GM23338 (cell line): ENCODE measurements at places on chromosomes 11 and 22.

GRCh38 chr22:30243661-30244060 is 2.9 kb downstream of the LIF start:
- DNase-seq, result no peak

- DNase-seq, result peak; percentile 72
These were observed at the start of gene CDC42EP1 for GRCh38 chr22:37559901-37560607. Gene CDC42EP1 (plus strand): TSS chr22:37560480. CDS start chr22:37566350, 5,870 bp downstream.

GRCh38 chr22:48961705-48962104 is 866.0 kb downstream of the BRD1 start:
- no peak for DNase-seq

- peak; percentile 45 for DNase-seq
These were observed 700 bp downstream of the TTC17 start for GRCh38 chr11:43359422-43359818.

GRCh38 chr11:74185285-74185684 is 14.2 kb downstream of the PPME1 start:
- DNase-seq, result no peak

DNA sequence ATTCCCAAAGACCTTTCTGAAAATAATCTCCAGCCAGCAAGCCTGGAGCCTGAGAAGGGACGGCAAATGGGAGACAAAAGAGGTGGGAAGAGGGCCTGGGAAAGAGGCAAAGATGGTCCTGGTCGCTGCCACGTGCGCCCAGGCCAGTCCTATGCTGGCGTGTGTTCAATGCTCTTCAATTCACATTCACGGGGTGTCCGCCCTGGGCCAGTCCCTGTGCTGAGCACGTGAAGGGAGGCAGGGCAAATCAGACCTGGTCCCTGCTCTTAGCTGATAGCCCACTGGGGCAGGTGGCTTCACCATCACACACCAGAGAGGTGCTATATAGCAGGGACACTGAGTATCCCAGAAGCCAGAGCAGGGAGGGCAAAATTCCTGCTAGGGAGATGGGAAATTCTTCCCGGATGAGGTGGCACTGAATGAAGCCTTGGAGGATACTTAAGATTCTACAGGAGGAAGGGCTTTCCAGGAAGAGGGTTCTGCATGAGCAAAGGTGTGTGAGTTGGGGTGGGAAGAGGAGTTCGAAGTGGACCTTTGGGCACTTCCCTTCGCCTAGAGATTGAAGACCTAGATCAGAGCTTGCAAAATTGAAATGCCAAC is 148.2 kb downstream of the CHST1 start:
- no peak for DNase-seq

DNA sequence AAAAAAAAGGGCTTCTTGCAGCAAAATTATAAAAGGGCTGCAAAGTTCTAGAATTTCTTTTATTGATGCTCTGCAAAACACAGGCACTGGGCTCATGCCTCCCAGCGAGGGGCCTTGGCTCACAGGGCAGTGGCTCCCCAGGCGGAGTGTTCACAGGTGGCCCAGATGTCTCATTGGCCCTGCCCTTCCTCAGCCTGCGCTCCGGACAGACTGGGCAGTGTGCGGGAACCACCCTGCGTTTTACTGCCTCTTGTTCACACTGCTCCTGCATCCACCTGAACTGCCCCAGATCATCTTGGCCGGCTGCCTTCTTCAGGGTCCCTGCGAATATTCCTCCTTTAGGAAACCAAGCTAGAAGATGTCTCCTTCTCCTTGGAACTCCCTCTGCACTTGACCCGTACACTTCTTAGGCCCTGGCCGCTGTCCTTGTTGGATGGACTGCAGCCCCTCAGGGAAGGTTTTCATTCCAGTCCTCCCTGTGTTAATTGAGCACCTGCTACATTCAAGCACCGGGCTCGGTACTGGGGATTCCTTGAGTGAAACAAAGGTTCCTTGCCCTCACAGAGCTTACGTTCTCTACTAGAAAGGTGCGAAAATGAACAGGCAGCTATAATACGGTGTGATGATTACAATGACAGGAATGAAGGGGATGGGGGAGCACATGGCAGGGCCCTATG is 4.5 kb downstream of the TUBA8 start:
- no peak for DNase-seq

DNA sequence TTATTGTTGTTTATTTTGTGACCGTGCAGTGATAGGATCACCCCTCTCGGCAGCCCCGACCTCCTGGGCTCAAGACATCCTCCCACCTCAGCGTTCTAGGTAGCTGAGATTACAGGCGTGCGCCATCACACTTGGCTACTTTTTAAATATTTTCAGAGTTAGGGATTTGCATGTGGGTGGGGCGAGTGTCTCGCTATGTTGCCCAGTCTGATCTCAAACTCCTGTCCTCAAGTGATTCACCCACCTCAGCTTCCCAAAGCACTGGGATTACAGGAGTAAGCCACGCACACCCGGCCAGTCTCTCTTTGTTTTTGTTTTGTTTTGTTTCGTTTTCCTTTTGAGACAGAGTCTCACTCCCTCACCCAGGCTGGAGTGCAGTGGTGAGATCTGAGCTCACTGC is 1.2 kb upstream of the INTS5 start:
- no peak for DNase-seq

- DNase-seq, result peak; percentile 93
These were observed 638 bp downstream of the PARVA start for GRCh38 chr11:12377824-12378593.

DNA sequence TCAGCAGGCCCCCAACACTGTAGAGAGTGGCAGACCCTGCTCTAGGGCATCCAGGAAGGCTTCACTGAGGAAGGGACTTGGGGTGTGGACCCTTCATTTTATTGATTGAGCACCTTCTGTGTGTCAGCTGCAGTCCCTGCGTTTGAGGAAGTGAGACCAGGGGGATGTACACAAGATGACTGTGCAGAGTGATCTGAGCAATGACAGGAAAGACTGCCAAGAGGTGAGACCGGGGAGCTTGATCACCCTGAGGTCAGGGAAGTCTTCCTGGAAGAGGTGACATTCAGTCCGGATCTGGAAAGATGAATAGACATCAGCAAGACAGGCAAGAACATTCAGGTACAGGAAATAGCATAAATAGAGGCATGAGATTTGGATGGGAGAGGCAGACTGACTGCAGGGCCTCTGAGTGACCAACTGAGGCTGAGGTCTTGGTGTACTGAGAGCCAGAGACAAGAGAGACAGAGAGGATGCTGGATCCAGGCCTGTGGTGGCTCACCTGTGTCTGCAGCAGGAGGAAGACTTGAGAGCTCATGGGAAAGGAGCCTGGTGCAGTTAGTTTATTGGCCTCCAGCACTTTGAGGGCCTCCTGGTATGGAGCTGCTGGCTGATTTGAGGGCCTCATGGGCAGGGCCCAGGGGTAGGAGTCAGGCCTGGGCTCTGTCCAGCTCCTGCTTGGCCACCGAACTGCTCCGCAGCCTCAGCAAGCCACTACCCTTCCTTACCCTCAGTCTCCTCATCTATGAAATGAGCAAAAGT is 5.2 kb downstream of the DGAT2 start:
- DNase-seq, result no peak

DNA sequence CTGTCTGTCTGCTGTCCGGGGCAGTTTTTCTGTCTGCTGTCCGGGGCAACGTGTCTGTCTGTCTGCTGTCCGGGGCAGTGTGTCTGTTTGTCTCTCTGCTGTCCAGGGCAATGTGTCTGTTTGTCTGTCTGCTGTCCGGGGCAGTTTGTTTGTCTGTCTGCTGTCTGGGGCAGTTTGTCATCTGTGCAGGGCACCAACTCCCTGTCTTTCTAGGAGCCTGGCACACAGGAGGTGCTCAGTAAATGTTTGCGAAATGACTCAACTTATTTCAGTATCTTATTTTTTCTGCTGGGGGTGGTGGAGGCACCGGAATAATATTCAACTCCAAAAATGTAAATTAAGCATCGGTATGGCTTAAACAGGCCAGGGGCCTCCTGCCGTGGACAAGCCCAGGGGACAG is 12.0 kb upstream of the TTLL12 start:
- no peak for DNase-seq

DNA sequence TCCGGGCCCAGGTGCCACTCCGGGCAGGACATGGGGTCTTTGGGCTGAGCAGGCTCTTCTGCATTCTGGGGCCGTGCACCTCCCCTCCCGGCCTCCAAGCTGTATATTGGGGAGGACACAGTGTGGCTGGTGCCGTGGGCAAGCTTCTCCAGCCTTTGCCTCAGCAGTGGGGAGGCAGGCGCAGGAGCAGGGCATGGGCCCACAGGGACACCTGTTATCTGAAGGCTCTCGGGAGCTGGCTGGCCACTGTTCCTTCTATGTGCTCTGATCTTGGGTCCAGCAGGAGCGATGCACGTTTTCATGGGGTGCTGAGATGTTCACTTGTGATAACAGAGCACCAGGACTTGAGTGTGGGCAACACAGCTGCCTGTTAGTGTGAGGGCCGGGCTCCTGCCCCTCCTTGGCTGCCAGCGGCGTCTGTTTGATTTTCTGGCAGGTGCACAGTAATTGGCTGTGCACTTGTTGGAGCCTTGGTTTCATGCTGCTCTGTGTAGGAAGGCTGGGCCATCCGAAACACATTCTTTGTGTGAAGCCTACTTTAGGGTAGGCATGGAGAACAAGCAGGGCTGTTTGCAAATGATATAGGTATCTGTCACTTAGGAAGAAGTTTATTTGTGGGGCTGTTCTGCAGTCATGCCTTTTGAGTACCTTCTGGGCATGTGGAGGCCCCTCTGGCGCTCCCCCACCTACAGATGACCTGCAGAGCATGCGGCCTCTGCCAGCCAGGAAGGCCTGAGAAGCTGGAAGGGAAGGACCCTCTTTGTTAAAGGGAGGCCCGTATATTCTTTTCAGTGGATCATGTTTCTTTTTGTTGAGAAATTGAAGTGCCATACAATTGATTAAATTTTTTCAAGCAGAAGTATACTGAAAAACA is 201.5 kb downstream of the TBC1D22A start:
- DNase-seq, result no peak

- DNase-seq, result no peak
These were observed 35.8 kb downstream of the SC5D start for GRCh38 chr11:121328176-121328966.

DNA sequence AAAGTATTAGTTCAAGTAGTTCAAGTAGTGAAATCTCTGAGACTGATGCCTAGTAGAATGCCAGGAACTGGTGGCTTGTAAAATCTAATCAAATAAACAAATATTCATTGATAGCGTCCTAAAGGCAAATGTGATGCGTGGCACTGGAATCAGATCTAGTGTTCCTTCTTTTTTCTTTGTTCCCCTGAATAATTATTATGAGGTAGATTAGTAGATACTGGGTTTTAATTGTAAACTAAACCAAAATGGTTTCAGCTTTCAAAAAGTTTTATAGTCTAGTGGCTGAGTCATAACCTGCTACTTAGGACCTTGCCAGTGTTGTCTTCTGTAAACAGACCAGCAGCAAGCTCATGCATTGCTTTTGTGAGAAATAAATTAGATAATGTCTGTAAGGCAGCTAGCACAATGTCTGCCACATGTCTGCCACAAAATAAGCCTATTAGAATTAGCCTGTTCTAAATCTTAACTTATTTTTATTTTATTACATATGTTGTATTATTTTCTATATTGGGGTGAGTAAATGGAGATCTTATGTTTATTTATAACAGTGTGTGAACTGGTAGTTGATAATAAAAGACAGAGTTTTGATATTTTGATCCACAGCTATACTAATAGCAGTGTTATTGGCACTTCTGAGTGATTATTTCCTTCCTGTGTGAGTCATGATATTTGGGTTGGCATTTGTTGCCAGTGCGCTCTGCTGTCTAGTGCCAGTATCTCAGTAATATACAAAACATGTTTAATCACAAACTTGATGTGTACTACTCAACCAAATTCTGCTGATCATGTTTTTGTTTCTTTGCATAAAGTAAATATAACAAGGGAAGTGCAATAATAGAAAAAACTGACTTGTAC is 135.7 kb downstream of the TMEM135 start:
- DNase-seq, result no peak

DNA sequence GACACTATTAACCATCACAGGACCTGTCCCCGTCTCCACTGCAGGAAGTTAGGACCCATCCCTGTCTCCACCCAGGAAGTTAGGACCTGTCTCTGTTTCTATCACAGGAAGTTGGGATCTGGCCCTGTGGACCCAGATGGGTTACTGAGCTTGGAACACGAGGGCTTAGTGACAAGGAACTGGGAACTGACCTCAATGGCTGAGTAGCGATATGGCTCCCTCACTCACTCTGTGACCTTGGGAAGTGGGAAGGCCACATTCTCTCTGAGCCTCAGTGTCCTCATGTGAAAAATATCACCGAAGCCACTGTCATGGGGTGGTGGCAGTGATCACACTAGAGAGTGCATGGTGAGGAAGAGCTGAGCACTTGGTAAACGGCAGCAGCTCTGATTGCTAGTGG is 59.4 kb downstream of the FBLN1 start:
- no peak for DNase-seq

GRCh38 chr22:46147061-46147460 is 3.3 kb upstream of the PPARA start:
- no peak for DNase-seq

GRCh38 chr11:64836448-64837072 is 7.9 kb downstream of the CDC42BPG start:
- DNase-seq, result no peak

DNA sequence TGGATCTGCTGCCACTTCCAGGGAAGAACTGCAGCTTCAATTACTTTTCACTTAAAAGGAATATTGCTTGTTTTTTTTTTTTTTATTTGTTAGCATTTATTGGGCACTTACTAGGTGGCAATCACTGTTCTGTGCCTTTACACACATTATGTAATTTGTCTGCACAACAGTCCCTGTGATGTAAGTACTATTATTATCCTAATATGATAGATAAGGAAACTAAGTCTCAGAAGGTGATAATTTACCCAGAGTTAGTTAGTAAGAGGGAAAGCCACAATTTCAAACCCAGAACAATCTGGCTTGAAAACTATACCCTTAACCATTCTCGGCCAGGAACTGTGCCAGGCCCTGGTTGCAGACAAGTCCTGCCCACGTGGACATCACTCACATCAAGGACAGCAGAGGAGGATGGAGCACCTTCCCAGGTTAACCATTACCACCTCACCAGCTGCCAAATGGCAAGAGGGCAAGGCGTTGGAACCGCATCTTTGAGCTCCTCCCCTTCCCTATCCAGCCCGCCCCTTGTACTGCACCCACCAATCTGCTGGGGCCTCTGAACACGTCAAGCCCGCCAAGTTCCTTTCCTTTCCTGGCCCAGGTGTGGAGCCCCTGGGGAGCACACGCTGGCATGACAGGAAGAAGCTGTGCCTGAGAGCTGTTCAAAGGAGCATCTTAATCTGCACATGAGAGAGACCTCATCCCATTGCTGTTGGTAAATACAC is 78.4 kb downstream of the NAV2 start:
- peak; percentile 93 for DNase-seq

- DNase-seq, result no peak
These were observed 1.9 kb downstream of the SLC5A12 start for GRCh38 chr11:26719998-26720397.

DNA sequence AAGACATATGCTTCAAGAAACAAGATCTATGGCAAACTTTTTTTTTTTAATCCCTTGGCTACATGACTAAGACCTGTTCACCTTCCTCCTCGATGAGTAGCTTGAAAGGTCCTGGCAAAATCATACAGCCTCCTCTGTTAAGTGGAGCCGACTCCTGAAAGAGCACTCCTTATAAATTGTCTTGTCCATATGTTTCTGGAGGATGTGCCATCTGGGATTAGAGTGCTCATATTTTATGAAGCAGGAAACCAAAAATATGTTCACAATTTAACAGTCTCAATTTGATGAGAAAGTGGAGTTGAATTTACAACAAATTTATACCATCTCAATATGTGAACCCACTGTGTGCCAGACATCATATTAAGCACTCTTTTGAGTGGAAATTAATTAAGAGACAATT is 912.1 kb upstream of the FAT3 start:
- no peak for DNase-seq
